H7 (cell line): ENCODE measurements at places on chromosomes 16 and 17. TPM values are rescaled to one million over a fixed set of nuclear protein-coding genes. Genes with fewer than 3 reads are reported as not detected.

The ACE gene
- total RNA-seq: 4.6 and 7.6 TPM in 2 replicates

The JPH3 gene
- total RNA-seq: 24.0 and 25.6 TPM in 2 replicates

The CBLN1 gene
- 0.74 and 2.5 TPM in 2 replicates for total RNA-seq

The NAA38 gene
- total RNA-seq: 59.0 and 81.9 TPM in 2 replicates

The TBC1D3 gene
- total RNA-seq: not detected in 2 replicates

The FA2H gene
- 1.1 and 1.9 TPM in 2 replicates for total RNA-seq
